ENCODE measurements at places on chromosomes 4 and X.

DNA sequence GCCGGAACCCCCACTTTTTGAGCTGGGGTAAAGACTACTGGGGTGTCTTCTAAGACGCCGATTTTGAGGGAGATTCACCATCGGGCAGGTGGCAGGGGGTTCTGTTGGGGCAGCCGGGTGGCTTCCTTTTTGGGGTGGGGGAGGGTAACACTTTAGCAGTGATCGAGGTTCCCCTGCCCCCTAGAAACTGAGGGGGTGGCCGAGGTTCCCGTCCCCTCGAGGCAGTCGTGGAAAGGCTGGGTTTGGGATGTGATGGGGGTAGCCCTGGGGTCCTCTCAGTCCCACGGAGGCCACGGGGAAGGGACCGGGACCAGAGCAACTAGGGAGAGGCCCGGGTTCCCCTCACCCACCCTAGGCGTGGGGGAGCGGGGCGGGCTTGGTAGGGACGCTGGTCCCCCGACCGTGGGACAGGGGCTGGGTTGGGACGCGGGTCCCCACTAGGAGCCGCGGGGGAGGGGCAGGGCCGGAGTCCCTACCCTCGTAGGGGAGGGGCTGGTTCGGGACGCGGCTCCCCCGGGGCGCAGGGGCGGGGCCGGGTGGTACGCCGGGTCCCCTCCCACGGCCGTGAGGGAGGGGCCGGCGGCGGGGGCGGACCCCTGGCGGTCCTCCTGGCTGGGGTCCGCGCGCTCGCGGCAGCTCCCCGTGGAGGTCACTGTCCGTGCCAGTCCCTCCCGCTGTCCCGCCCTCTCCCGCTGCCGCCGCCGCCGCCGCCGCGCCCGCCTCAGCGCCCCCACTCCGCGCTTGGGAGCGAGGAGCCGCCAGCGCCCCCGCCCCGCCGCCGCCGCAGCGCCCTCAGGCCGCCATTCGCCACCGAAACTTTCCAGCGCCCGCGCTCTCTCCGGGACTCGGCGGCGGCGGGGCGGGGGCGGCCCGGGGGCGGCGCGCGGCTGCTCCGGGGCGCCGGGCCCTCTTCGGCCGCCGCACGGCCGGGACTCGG, at the start of gene TBL1X:
Gene TBL1X, plus strand, starts transcription at position 624 of the 937 bp plus-strand sequence. CDS start 188,529 bp downstream, outside the sequence.
- peak; percentile 46 for DNase-seq

DNA sequence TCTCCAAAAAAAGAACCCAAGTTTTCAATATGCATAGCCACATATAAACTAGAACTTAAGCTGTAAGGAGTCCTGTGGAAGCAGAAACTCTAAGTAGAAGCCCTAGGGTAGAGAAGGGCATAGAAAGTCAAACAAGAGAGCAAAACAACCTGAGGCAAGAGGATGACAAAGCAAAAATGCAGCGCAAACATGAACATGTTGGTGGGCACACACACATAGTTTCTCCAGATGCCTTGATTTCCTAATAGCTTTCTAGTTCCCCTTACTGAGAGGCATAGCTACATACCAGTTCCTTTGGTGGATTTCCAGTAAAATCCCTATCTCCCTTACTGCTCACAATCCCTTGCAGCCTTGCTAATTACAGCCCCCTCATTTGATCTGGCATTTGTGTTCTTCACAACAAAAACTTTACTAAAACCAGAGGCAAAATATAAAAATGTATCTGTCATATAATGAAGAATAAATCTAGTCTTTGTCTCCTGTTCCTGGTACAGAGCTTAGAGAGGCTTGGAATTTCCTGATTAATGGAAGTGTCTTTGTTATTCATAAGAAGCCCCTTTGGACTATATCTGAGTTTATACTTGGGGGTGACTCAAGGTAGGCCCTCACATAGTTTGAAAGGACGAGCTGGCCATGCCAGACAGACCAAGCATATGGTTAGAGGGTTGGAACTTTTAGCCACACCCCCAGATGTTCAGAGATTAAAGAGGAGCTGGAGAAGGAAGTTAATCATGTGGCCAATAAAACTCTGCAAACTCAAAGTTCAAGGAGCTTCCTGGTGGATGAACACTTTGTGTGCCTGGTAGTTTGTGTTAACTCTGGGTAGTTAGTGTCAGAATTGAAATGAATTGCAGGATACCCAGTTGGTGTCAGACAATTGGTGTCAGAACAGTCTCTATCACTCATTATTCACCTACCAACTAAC, 52.7 kb upstream of the ZCCHC13 start:
- DNase-seq: no peak

GRCh38 chr4:113469023-113469390, 292.5 kb downstream of the CAMK2D start:
- DNase-seq: no peak

GRCh38 chr4:2789351-2789750, 3.5 kb upstream of the SH3BP2 start:
- no peak for DNase-seq

DNA sequence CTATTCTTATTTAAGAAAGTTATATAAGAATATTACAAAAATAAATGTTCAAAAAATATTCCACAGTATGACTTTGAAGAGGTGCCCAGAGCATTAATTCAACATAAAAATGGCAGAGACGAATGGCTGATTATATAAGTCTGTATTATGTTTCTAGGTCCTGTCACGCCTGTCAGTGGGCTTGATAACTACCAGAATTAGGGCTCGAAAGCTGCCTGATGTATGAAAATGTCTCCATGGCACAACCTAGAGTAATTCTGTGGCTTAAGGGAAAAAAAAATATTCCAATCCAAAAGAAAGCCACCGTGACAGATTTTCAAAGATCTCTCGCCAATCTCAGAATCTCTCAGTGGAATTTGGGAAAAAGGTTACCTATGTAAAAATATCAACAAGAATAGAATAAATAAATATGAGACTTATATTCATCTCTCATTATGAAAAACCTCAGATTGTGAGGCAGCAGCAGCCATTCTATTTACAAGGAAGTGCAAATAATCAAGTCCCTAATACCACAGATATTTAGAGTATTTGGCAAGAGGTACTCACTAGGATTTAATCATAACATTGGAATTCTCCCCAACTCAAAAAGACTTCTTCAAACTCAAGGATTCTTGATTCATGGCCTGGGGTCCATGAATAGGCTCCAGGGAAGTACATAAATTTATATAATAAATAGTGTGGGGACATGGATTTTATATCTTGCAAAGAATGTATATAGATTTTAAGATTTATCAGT, 489.1 kb upstream of the INTU start:
- no peak for DNase-seq

GRCh38 chr4:96681218-96681617, 841.3 kb downstream of the PDHA2 start:
- no peak for DNase-seq

DNA sequence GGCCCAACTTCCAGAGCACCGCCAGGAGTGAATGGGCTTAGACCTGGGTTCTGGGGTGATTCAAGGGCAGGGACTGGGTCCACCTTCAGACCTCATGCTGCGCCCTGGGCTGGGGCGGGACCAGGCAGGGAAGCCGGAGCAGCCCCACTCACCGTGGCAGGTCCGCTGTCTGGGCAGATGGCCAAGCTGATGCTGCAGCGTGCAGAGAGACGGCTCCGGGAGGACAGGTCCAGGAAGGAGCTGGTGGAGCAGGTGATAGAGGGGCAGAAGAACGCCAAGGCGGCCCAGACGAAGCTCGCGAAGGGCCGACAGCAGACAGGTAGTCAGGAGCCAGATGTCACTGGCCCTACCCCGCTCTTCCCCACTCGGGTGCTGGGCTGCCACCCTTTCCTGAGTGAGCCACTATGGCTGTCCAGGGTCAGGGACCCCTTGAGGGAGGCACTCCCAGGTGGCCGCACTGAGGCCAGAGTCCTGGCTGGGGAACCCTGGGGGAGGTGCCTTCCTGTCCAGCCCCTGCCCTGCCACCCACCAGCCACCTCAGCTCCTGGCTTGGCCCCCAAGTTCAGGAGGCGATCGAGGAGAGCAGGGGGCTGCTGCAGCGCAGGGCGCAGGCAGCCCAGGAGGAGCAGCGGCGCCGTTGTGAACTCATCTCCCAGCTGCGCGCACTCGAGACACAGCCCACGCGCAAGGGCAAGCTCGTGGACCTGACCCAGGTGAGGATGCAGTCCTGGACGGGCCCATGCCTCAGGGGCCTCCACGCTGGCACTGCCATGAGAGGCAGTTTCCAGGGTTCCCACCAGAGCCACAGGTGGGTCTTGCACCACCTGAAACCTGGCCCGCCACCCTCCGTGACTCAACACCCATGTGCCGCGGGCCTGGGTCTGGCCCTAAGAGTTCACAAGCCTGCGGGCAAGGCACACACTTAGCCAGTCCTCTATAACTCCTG, 10.1 kb upstream of the RNF4 start:
- no peak for DNase-seq

GRCh38 chr4:21046141-21046540, 345.9 kb downstream of the PACRGL start:
- DNase-seq: no peak

- DNase-seq: no peak
Observed at GRCh38 chrX:50103176-50103575, 97.6 kb downstream of the AKAP4 start.

GRCh38 chr4:77342170-77342810, 185.3 kb downstream of the CCNG2 start:
- DNase-seq: no peak

GRCh38 chr4:139207873-139208403, 30.9 kb upstream of the ELF2 start:
- no peak for DNase-seq

DNA sequence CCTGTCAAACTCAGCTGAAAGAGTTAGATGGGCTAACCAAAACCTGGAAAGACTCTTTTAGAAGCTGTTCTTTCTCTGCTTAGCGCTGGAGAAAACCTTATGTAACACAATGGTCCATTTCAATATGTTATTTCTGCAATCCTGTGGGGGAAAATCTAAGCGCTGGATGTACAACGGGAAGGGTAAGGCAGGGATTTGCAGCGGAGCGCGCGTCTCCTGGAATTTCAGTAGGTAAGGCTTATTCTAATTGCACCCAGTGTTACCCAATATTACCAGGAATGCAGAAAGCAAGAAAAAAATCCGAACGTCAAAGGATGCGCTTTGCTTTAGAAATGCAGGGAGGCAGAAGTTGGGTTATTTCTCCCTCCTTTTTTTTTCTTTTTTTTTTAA, 2.0 kb downstream of the HS3ST1 start:
- no peak for DNase-seq

DNA sequence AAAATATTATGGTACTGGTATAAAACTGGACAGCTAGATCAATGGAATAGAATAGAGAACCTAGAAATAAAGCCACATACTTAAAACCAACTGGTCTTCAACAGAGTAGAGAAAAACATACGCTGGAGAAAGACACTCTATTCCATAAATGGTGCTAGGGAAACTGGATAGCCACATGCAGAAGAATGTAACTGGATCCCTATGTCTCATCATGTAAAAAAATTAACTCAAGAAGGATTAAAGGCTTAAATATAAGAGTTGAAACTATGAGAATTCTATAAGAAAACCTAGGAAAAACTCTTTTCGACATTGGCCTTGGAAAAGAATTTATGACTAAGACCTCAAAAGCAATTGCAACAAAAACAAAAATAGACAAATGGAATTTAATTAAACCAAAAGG, 114.6 kb downstream of the PCDH18 start:
- no peak for DNase-seq

DNA sequence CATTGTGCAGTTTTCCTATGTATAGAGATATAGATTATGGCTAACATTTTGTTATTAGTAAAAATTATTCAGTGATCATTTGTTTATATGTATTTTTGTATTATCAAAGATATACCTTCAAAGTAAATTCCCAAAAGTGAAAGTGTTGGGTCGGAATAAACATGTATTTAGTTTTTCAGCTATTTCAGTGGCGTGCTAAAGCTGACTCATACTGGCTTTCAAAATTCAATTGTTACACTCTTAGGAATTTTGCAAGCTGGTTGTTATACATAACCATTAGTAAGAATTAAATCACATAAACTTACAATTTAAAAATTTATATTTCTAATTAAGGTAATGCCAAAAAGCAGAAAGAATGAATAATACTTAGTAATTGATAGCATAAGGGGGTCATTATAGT, 288.4 kb upstream of the NRK start:
- DNase-seq: no peak

DNA sequence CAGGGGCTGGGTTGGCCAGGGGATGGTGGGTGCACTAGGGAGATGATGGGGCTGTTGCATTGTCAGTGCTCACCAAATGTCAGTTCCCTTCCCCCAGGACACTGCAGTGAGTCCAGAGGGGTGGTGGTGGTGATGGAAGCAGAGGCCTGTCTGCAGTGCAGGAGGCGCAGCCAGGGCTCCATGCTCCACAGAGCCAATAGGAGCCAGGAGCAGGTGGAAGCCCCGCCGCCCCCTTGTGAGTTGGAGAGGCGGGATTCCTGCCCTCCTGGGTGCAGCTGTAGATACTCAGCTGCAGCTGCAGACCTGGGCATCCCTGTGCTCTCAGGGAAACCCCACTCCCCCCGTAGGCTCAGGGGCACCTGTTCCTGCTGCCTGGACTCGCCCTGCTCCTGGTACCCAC, 284.7 kb downstream of the EVC2 start:
- no peak for DNase-seq

- DNase-seq: no peak
Observed at GRCh38 chr4:68271851-68272357, 26.4 kb upstream of the TMPRSS11B start.

DNA sequence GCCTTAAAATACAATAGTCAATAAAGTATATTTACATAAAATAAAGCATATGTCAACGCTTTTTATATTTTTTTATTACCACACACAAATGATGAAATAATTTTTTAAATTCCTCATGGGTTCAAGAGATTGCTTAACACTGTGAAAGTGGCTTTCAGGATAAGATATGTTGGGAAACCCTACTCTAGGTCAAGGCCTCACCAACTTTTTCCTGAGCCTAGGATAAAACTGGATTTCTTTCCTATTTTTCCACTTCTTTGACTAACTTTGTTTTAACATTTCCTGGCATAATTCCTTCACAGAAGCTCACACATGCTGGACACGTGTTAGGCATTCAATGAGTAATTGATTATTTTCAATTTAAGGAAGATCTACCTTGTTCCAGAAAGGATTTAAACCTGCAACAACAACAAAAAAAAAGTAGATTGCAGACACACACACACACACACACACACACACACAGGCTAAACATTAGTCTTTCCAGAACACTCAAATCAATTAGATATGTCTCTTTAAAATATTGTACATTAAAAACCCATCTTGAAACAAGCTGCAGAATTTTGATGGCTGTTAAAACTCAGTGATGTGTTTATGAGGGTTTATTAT, 9.1 kb downstream of the KLB start:
- DNase-seq: no peak

DNA sequence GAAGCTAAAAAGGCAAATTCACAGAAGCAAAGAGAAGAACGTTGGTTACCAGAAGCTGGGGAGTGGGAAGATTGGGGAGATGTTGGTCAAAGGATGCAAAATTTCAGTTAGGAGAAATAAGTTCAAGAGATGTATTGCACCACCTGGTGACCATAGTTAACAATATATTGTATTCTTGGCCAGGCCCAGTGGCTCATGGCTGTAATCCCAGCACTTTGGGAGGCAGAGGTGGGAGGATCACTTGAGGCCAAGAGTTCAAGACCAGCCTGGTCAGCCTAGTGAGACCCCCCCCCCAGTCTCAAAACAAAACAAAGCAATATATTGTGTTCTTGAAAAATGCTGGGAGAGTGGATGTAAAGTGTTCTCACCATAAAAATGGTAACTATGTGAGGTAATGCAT, 67.9 kb downstream of the TAB3 start:
- no peak for DNase-seq

GRCh38 chrX:109782994-109783700, 50.1 kb upstream of the ACSL4 start:
- no peak for DNase-seq

- no peak for DNase-seq
Observed at GRCh38 chrX:117752745-117753144, 363.9 kb downstream of the KLHL13 start.

- DNase-seq: no peak
Observed at GRCh38 chr4:123936621-123937043, 540.0 kb downstream of the SPRY1 start.

GRCh38 chrX:114015966-114016365, 567.9 kb upstream of the HTR2C start:
- DNase-seq: no peak
